Activated CD8-positive, alpha-beta memory T cell treated with anti-CD3 and anti-CD28 coated beads for 1 hour (primary cell): ENCODE measurements at places on chromosomes 12 and 14.

DNA sequence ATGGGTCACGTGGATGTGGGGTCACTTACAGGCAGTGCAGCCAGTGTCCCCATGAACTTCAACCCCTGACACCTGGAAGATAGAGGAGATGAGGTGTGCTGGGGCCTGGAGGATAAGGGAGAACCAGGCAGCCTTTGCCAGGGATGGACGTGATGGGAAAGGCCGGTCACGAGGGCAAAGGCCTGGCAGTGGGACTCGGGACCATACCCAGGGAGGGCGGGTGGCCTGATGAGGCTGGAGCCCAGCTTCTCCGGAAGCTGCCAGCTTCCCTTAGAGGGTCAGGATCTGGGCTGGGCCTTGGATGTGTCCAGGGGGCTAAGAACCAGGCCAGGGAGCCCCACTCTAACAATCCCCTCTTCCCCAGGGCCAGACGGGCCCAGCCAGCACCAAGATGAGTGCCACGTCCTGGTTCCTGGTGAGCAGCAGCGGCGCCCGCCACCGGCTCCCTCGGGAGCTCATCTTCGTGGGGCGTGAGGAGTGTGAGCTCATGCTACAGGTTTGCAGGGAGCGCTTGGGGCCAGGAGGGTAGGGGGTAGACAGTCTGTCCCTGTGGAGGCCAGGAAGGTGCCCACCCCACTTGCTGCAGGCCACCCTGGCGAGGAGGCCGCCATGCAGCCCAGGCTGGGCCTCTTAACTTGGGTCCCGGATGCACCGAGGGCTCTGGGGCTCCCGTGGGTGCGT lies 3.1 kb downstream of the CEP170B start:
- no peak for DNase-seq

- DNase-seq = no peak
Measured at GRCh38 chr14:100271247-100271939, 32.4 kb downstream of the YY1 start.

- no peak for DNase-seq
Measured at GRCh38 chr12:82461836-82462235, 103.5 kb downstream of the METTL25 start.

GRCh38 chr12:122031342-122032216 lies 9.9 kb downstream of the BCL7A start:
- peak; percentile 33 for DNase-seq

DNA sequence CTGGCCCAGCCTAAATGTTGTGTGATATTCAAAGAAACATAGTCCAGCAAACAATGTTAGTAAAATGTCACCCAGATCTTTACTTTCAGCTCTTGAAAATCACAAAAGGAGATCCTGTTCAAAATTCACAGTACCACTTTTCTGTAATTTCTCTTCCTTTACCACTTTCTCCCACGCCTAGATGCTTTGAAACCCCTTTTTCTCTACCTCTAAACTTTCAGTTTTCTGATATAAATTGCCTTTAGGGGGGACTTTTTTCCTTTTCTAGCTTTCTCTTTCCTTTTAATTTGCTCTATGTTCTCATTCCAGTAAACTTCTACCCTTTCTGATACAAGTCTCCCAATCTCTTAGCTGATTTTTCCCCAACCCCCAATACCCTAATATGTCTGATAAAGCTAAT lies 101.8 kb downstream of the LMO3 start:
- no peak for DNase-seq

- DNase-seq = no peak
Measured at GRCh38 chr12:58757422-58757821, 162.9 kb downstream of the LRIG3 start.

DNA sequence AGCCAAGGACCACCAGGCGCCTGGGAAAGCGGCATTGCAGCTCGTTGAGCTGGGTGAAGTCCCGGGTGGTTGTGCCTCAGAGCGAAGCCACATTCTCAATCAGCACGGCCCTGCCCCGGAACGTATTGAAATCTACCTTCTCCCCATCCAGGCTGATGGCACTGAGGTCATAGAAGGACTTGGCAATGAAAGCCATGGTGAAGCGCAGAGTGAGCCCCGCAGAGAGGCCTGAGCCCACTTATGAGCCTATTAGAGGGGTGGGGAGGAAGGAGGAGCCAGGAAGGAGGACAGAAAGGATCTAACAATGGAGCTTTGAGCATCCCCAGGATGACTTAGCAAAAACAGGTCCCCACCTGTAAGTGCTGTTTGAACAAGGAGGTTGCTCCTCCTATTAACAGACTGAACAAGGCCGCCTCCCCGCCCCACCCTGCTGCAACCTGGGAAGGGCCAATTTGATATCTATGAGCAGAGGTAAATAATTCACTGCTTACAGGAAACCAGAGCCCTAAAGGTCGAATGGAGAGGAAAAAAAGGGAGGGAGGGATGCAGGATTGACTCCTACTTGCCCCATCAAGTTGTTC lies at the start of gene GPX2:
Gene GPX2, minus strand, starts transcription at position 215 of the 581 bp plus-strand sequence. Its CDS starts 19 bp downstream, at position 196.
- DNase-seq = no peak

GRCh38 chr14:53360829-53361228 lies 207.7 kb upstream of the DDHD1 start:
- no peak for DNase-seq

DNA sequence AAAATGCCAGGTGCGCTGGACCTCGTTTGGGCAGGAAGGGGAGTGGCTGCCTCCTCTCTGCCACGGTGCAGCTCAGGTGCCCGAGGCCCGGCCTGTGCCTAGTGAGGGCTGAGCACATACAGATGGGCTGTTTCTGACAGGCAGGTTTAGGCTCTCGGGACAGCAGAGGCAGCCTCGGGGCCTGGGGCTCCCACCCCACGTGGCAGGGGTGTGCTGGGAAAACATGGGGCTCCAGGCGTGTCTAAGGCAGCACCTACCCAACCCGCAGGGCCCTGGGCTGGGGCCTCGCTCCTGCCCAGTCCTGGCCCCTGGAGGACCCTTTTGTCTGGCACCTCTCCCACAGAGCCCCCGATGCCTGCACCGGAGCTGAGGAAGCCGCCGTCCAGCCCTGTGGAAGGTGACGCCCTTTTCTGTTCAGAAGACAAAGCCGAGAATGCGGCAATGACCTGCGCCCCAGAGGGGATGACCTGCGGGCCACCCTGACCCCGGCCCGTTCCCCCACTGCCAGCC lies 76.4 kb upstream of the GALNT9 start:
- no peak for DNase-seq

GRCh38 chr14:69287098-69288010 lies 27.4 kb downstream of the GALNT16 start:
- DNase-seq = no peak

GRCh38 chr14:56293506-56293905 lies 175.3 kb downstream of the PELI2 start:
- no peak for DNase-seq

- DNase-seq = no peak
Measured at GRCh38 chr14:64788706-64789105, 84.5 kb downstream of the PLEKHG3 start.

- no peak for DNase-seq
Measured at GRCh38 chr12:66620026-66620425, 58.9 kb downstream of the GRIP1 start.

- DNase-seq = no peak
Measured at GRCh38 chr14:101704140-101704539, 57.4 kb upstream of the PPP2R5C start.

DNA sequence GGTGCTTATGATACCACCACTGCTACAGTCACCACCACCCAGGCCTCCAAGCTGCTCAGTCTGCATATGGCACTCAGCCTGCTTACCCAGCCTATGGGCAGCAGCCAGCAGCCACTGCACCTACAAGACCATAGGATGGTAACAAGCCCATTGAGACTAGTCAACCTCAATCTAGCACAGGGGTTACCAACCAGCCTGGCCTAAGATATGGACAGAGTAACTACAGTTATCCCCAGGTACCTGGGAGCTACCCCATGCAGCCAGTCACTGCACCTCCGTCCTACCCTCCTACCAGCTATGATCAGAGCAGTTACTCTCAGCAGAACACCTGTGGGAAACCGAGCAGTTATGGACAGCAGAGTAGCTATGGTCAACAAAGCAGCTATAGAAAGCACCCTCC lies 55.1 kb downstream of the BRMS1L start:
- no peak for DNase-seq

- no peak for DNase-seq
Measured at GRCh38 chr12:91835693-91836092, 310.0 kb downstream of the BTG1 start.

DNA sequence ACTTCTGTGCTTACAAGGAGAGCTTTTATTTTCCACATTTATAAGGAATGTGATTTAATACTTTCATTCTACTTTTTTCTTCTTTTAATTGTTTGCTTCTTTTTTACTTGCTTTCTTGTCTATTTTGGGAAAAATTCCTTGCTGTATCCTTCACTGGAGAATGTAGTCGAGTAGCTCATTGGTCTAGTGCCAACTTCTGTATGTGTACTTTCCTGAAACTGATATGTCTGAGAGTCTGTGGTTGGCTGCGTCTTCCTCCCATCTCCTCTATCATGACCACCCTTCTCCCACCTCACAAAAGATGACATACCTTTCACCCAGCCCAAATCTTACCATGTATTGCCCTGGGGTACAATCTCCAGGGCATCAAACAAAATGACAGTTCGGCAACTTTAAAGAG lies 51.8 kb downstream of the MSRB3 start:
- no peak for DNase-seq

DNA sequence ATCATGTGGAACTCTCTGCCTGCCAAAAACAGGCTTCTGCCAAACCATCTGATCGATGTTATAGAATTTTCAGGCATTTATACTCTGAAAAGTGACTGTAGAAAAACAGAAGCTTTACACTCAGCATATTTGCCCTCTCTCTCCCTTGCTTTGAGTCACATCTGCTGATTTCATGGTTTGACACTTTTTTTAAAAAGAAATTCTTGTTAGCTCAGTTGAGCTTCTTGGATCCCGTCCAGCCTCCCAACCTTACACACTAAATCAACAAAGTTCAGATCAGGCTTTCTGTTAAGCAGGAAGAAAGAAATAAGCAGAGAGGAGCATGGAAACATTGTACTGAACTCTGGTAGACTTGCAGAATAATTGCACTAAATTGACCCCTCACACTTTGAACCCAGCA lies 193.6 kb upstream of the SEL1L start:
- no peak for DNase-seq

- no peak for DNase-seq
Measured at GRCh38 chr14:63928744-63929174, 76.0 kb downstream of the SYNE2 start.

- DNase-seq = no peak
Measured at GRCh38 chr12:24808651-24809050, 140.2 kb downstream of the BCAT1 start.

GRCh38 chr12:108247130-108247529 lies 92.0 kb downstream of the CMKLR1 start:
- DNase-seq = no peak

GRCh38 chr12:54415221-54415929 lies 3.7 kb downstream of the ITGA5 start:
- no peak for DNase-seq

DNA sequence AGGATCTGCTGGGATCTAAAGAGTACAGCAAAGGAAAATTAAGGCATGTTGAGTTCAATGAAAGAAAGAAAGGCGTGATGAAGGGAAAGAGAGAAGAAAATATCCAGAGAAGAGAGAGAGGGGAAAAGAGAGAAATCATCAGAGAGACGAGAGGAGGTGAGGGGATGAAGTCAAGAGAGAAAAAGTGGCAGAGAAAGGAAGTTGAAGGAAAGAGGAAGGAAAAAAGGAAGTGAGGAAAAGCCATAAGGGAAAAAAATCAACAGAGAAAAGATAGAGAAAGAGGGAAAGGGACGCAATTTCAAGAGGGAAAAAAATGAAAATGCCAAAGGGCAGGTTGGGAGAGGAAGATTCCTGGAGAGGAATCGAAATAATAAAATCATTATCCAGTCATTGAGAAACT lies 40.4 kb downstream of the LLPH start:
- DNase-seq = no peak

GRCh38 chr12:121801595-121802484 lies 2.0 kb upstream of the SETD1B start:
- no peak for DNase-seq
